ENCODE measurements at places on chromosomes 12 and 14.
A peak's percentile ranks its signal among the peaks of the same experiment; 100 is the strongest.

- H3K27me3 ChIP-seq, result no peaks in the 10 kb centered on the region
- no peak overlapping the region for H3K27ac ChIP-seq
- H3K36me3 ChIP-seq, result no peaks in the 10 kb centered on the region
- no peaks in the 10 kb centered on the region for H3K4me1 ChIP-seq
- H3K4me3 ChIP-seq, result no peak overlapping the region
Observed at GRCh38 chr12:127873306-127873705, 393.7 kb upstream of the TMEM132C start.

DNA sequence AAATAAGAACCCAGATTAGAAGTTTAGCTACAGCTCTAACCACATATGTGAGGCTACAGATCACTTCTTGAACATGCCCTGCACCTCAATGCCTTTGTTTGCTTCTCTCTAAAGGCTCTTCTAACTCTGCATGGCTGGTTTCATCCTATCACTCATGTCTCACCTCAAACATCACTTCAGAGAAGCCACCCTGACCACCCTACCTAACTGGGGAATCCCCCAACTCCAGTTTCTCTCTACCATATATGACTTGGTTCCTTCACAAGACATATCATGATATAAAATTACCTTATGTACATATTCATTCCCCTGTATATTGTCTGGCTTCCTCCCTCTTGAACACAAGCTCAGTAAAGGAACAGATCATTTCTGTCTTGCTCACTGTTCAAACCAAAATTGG lies 250.2 kb upstream of the GRIP1 start:
- DNase-seq, result no peak
- H3K36me3 ChIP-seq, result no peaks in the 10 kb centered on the region
- no peak overlapping the region for H3K4me3 ChIP-seq

GRCh38 chr12:22860926-22861325 lies 236.0 kb downstream of the ETNK1 start:
- peaks cover 11% of the 10 kb centered on the region for H3K4me1 ChIP-seq
- no peak overlapping the region for H3K27ac ChIP-seq
- H3K4me3 ChIP-seq, result no peak overlapping the region
- no peaks in the 10 kb centered on the region for H3K36me3 ChIP-seq

DNA sequence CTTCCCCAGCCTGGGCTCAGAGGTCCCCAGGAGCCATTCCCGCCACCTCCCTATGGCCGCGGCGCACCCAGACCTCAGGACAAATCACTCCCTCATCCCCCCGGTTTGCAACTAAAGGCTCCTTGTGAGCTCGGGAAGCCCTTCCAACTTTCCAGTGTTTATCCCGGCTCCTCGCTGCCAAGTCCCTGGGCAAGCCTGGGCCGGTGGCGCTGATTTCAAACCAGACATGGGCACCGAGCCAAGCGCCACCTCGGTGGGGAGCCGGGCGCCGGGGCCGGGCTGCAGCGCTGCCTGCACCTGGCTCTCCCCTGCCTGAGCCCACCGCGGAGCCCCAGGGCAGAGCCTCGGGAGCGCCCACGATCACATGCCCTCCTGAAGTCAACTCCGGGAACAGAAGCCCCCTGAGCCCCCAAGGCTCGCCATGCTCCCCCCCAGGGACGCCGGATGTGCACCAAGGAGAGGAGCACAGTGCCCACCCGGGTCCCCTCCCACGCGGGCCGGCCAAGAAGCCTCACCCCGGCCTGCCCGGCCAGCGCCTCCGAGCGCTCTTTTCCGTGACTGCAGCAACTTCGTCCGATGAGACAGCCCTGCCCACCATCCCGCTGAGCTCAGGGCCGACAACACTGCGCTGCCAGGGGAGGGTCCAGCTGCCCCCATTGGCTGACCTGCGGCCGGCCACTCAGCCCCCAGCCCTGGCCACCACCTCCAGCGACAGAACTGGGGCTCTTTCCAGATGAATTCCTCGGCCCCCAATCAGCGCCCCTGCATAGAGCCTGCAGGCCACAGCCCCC lies 50.0 kb downstream of the NCOR2 start:
- no peaks in the 10 kb centered on the region for H3K27me3 ChIP-seq
- peak overlapping the region; percentile 49 for H3K4me3 ChIP-seq
- DNase-seq, result no peak
- peaks cover 52% of the 10 kb centered on the region for H3K4me1 ChIP-seq
- H3K36me3 ChIP-seq, result no peaks in the 10 kb centered on the region

Data from neuronal stem cell (in vitro differentiated cells).